ENCODE measurements at places on chromosomes 2 and 18.

GRCh38 chr2:112155331-112156151 is 17.4 kb downstream of the FBLN7 start:
- DNase-seq = no peak

- DNase-seq = no peak
Measured at GRCh38 chr2:48829036-48829435, 73.5 kb upstream of the LHCGR start.

GRCh38 chr2:239249776-239250175 is 151.0 kb downstream of the HDAC4 start:
- no peak for DNase-seq

- no peak for DNase-seq
Measured at GRCh38 chr2:144524118-144525009, 4.4 kb upstream of the ZEB2 start.

GRCh38 chr2:182266909-182267308 is 159.9 kb downstream of the PDE1A start:
- DNase-seq = no peak

GRCh38 chr2:233082222-233082930 is 22.2 kb downstream of the INPP5D start:
- no peak for DNase-seq

- DNase-seq = no peak
Measured at GRCh38 chr2:177667626-177668025, 275.1 kb downstream of the AGPS start.
